ENCODE measurements at places on chromosomes 13 and 19. TPM values are rescaled to one million over a fixed set of nuclear protein-coding genes. Genes with fewer than 3 reads are reported as not detected.

- DNase-seq: no peak
These were observed 140.3 kb downstream of the PDS5B start for GRCh38 chr13:32726374-32727037.

DNA sequence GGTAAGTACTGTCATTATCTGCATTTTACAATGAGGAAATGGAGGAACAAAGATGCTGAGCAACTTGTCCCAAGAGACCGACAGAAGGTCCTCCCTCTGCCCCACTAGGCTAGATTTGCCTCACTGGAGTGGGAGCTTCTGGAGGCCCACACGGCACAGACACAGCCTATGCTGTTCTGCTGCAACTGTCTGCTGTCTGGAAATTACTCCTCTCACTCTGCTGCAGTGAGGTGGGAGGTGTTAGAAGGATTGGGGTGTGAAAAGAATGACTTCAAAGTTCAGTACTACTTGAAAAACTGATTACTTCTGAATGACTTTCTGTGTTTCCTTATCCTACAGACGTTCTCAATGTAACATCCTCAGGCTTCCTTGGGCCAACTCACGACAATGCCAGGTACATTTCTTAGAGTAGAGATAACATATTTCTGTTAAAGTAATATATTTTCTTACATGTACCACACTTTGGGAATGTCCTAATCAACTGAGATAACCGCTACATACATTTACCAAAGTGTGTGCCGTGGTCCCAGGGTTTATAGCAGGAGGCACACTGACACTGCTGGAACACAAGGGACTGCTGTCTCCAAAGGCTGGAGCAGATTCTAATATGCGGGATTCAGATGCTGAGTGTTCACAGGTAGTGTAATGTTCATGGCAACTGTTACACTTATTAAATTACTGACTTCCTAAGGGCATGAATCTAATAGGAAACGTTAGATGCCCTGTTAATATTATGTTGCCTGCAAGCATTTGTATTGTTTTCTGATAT is 53.5 kb upstream of the WASF3 start:
- DNase-seq: no peak

GRCh38 chr13:35599384-35599783 is 122.9 kb upstream of the MAB21L1 start:
- DNase-seq: peak; percentile 12

- DNase-seq: no peak
These were observed 132.2 kb downstream of the KATNAL1 start for GRCh38 chr13:30175166-30175565.

DNA sequence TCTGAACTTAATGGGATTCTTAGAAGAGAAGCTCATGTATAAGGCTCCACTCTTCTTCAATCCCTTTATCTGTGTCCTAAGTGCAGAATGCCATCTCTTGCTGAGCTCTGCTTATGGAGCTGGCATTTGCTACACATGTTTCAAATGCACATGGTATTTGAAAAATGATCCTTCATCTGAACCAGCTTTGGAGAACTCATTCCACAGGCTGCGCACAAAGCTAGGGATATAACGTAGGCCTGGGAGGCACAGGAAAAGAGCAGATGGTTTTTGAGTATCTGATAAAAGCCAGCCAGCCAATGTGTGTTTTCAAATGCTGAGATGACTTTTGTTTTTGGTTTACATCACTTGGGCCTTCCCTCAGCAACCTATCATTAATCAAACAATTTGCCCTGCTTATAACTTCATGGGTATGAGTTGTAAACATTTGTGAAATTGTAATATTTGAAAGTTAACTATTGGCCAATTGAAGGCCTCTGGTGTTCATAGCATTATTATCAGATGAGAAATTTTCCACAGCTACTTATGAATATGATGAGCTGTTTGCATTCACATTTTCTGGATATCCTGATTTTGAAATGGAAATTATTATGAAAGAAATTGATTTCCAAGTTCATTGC is 729.0 kb downstream of the FGF9 start:
- peak; percentile 66 for DNase-seq

GRCh38 chr13:34003656-34004055 is 185.7 kb downstream of the RFC3 start:
- peak; percentile 58 for DNase-seq

GRCh38 chr13:66200555-66200954 is 1029.6 kb downstream of the PCDH9 start:
- no peak for DNase-seq

- DNase-seq: no peak
These were observed 3.1 kb upstream of the SHISA2 start for GRCh38 chr13:26054896-26055295.

DNA sequence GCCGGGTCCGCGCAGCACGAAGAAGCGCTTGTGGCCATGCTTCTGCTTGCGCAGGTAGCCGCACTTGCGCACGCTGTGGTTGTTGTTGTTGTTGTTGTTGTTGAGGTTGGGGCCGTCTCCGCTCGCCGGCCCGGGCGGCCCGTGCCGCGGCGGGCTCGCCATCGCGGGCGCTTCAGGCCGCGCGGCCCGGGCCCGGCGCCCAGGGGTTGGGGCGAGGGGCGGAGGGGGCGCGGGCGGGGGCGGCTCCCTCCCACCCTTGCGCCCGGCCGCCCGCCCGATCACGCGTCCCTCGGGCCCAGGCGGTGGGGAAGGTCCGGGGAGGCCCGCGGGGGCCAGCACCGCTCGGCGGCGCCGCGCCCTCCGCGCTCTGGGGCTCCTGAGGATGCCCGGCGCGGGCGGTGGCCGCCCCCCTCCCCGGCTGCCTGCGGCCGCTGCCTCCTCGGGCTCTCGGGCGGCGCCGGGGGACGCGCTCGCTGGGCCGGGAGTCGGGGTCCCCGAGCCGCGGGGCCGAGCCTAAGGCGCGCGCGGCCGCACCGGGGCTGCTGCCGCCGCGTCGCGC is 412 bp downstream of the IRS2 start:
- DNase-seq: peak; percentile 36

- DNase-seq: no peak
These were observed 20.4 kb downstream of the LMTK3 start for GRCh38 chr19:48490981-48491792.

DNA sequence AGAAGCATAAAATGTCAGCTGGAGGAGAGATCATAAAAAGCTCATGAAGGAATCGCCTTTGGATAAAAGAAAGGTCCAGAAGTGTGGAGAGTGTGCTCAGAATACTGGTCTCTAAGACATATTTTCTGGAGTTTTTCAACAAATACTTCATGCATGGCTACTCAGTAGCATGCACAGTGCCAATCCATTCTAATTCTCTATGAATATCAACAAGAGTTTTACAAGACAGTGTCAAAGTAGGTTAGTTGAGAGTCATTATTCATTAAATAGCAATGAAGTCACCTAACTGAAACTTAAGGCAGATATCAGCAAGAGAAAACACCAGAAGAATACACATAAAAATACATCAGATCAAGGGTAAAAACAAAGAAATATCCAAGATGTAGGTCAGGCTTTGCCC is 1243.2 kb upstream of the SLC10A2 start:
- DNase-seq: no peak

DNA sequence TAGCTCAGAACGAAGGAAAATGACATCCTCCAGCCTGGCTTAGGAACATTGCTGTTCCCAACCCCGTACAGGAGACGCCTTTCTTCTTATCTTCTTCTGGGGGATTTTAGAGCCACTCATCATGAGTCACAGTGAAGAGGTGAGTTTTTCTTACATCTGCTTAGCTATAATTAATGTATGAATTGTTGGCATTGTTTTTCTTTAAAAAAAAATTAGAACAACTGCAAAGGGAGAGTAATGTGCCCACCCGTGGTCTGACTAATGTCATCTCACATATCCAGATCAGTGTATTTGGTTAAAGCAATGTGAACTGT is 310.6 kb upstream of the TSHZ3 start:
- DNase-seq: no peak

DNA sequence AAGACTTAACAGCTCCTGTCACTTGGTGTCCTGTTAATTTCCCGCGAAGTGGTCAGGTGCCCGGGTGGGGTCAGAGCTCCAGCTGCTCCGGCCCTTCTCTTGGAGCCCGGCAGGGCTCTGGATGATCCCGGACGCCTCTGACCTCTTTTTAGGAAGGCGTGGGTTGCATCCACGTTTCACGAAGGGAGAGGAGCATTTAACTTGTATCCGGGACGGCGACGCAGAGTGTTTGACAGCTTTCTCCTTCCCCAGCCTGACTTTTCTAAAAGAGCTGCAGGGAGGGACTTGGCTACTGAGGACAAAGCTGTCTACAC is 656 bp downstream of the ZNF155 start:
- DNase-seq: no peak

GRCh38 chr13:113143466-113144254 is 14.8 kb upstream of the PROZ start:
- DNase-seq: no peak

- DNase-seq: no peak
These were observed 6.8 kb downstream of the S1PR2 start for GRCh38 chr19:10224337-10224736.

DNA sequence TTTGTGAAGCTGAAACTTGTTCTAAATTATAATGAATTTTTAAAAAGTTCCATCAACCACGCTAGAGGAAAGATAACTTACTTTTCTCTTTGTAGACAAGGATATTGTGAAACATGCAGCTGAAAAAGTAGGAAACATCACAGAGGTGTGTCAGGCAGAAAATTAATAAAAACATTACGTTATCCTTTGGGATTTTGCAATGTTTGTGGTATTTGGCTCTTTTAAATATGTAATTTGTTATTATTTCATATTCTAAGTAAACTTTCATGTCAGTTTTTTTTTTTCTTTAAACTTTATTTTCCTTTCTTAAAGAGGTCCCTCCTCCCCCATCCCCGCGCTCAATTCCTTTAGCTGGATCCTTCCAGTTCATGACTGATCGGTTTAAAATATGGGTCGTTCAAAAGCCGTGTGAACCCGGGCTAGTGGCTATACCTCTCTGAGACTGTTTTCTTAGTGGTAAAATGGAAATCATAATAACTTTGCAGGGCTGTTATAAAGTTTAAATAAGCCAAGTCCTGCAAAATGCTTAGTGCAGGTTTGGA is 740 bp upstream of the CCDC61 start:
- DNase-seq: no peak

GRCh38 chr13:53507741-53508140 is 479.1 kb downstream of the OLFM4 start:
- DNase-seq: peak; percentile 9

GRCh38 chr19:3474010-3474409 is 6.3 kb downstream of the SMIM24 start:
- no peak for DNase-seq

- DNase-seq: no peak
These were observed 16.5 kb downstream of the MIER2 start for GRCh38 chr19:328025-328505.

GRCh38 chr13:45496942-45497341 is 32.2 kb downstream of the COG3 start:
- no peak for DNase-seq

The TEX29 gene
- total RNA-seq: 0.22 TPM

The PSG5 gene
- 0.80 TPM for total RNA-seq

The GCDH gene
- 16.8 TPM for total RNA-seq

The OR10H1 gene
- not detected for total RNA-seq

The UNC13A gene
- 0.09 TPM for total RNA-seq

The ZNF382 gene
- 15.3 TPM for total RNA-seq

The C5AR1 gene
- total RNA-seq: 0.53 TPM

The KIR2DL1 gene
- not detected for total RNA-seq

The LILRB2 gene
- total RNA-seq: 0.53 TPM

The LYPD3 gene
- 0.49 TPM for total RNA-seq

The LRFN3 gene
- total RNA-seq: 1.8 TPM

The ADAT3 gene
- 1.0 TPM for total RNA-seq

The LHB gene
- not detected for total RNA-seq

The ZNF285 gene
- total RNA-seq: 7.2 TPM

The FAM216B gene
- total RNA-seq: 0.09 TPM
